A549 treated with Hydrocortisone at 1 μM for 4 hours (cell line): ENCODE measurements at places on chromosomes 13 and 19. TPM values are rescaled to one million over a fixed set of nuclear protein-coding genes. Genes with fewer than 3 reads are reported as not detected.

Gene SIGLEC5
- total RNA-seq: not detected in 5 replicates

Gene AKAP8L
- 33.3 to 43.6 TPM (median 36.6 TPM) in 5 replicates for total RNA-seq

Gene CERS1
- total RNA-seq: 3.4 to 5.6 TPM (median 5.0 TPM) in 5 replicates

Gene NECTIN2
- 69.2 to 81.2 TPM (median 78.2 TPM) in 5 replicates for total RNA-seq

Gene MYBPC2
- 0.02 TPM in 1 of 5 replicates, not detected in the others for total RNA-seq

Gene LHB
- total RNA-seq: not detected in 5 replicates

Gene GPR180
- 2.6 to 3.8 TPM (median 3.4 TPM) in 5 replicates for total RNA-seq

Gene GTF2F1
- 53.0 to 62.0 TPM (median 54.9 TPM) in 5 replicates for total RNA-seq

Gene ZNF430
- 1.5 to 2.9 TPM (median 1.7 TPM) in 5 replicates for total RNA-seq

Gene TNFSF9
- 2.3 to 4.8 TPM (median 4.5 TPM) in 5 replicates for total RNA-seq

Gene ABCA7
- 12.7 to 19.5 TPM (median 15.0 TPM) in 5 replicates for total RNA-seq

Gene IL17D
- total RNA-seq: 0.88 to 1.7 TPM (median 1.3 TPM) in 5 replicates

Gene SLITRK1
- total RNA-seq: not detected in 5 replicates

Gene C19orf67
- not detected in 5 replicates for total RNA-seq

Gene KIR3DL2
- total RNA-seq: 0.06 TPM in 1 of 5 replicates, not detected in the others

Gene ZNF177
- 0.43 to 0.76 TPM (median 0.58 TPM) in 5 replicates for total RNA-seq

Gene FLT3LG
- 1.1 to 1.4 TPM (median 1.3 TPM) in 5 replicates for total RNA-seq
